RWPE2 (cell line): ENCODE measurements at places on chromosomes 1 and 21.

DNA sequence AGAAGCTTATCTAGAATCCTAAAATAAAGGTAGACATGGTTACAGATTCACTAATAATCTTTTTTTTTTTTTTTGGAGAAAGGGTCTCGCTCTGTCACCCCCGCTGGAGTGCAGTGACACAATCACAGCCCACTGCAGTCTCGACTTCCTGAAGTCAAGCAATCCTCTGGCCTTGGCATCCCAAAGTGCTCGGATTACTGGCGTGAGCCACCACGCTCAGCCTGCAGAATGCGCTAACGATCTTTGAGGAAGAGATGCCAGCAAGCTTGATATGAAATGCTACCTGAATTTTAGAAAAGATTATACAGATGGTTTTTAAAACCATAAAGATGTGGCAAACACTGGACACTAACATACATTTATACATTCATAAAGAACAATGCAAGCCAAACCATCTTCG is 4.1 kb upstream of the GNPAT start:
- DNase-seq: no peak

DNA sequence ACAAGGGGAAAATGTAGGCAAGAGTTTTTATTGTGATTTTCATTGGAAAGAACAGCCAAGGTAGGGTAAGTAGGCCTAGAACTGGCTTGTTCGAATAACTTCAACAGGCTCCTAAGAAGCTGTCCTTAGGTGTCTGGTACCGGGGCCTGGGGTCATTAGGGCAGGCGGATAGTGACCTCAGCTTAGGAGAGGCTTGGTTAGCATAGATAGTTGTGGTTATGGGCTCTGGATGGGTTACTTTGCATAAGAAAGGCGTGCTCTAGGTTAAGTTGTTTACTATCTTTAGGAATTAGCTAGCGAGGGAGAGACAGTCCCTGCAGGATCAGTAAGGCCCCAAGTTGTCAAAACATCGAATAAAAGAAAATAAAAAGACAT is 20.7 kb upstream of the HPCAL4 start:
- DNase-seq: no peak

DNA sequence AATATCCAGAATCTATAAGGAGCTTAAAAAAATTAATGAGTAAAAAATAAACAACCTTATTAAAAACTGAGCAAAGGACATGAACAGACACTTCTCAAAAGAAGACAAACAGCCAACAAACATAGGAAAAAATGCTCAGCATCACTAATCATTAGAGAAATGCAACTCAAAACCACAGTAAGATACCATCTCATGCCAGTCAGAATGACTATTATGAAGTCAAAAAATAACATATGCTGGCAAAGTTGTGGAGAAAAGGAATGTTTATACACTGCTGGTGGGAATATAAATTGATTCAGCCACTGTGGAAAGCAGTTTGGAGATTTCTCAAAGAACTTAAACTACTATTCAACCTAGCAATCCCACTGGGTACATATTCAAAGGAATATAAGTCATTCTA is 25.3 kb downstream of the PIGK start:
- DNase-seq: no peak

GRCh38 chr1:212612041-212612961 is 3.7 kb downstream of the ATF3 start:
- DNase-seq: no peak

DNA sequence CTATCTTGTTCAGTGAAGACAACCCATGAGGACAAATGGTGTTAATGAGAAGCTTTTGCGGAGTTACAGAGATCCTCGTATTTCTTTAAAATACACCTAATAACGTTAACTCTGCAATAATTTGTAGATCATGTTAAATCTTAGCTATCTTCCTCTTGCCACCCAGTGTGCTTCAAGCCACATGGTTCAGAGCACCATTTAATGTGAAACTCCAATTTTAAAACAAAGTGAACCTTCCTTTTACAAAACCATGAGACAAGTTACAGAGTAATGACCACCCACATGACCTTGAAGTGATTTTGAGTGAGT is 1.7 kb upstream of the KCNE2 start:
- no peak for DNase-seq

DNA sequence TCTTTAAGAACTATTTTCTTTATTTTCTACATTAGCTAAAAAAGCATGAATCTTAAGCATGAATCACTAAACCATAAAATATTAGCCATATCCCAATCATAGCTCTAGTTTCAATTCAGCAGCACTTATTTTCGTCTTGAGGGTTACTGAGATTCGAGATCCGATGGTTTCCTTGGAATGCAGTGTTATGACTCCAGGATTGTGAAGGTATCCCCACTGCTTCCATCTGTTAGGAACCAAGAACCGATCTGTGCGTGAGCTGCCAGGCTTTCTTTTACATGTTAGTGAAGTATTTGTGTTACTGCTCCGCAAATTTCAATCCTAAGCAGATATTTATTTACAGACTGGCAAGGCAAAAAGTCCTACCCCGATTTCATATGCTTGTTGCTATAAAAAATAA is 18.8 kb downstream of the TNFRSF9 start:
- DNase-seq: no peak

- no peak for DNase-seq
Observed at GRCh38 chr1:26814893-26815292, 11.6 kb upstream of the ZDHHC18 start.

DNA sequence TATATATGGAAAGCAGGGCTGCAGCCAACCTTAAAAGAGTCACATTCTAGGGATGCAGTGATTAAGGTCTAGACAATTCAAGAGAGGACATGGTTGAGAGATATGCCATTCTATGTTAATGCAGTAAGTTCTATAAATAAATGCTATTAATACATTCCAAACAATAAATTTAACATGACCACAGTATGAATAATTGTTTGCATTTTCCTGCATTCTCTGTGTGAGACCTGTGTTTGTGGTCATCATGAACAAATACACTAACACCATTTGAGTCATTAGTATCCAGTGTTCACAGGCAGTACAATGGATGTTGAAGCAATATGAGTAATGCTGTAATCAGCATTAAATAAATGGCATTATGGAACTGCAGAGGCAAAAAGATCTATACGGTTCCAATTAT is 5.5 kb upstream of the ZRANB2 start:
- DNase-seq: no peak

- no peak for DNase-seq
Observed at GRCh38 chr1:195909061-195909460, 699.2 kb downstream of the KCNT2 start.

- DNase-seq: peak; percentile 57
Observed at GRCh38 chr1:233904633-233905415, at the start of gene SLC35F3. Gene SLC35F3, plus strand, starts transcription at chr1:233904676.
